ENCODE measurements at places on chromosomes 11 and 22.

DNA sequence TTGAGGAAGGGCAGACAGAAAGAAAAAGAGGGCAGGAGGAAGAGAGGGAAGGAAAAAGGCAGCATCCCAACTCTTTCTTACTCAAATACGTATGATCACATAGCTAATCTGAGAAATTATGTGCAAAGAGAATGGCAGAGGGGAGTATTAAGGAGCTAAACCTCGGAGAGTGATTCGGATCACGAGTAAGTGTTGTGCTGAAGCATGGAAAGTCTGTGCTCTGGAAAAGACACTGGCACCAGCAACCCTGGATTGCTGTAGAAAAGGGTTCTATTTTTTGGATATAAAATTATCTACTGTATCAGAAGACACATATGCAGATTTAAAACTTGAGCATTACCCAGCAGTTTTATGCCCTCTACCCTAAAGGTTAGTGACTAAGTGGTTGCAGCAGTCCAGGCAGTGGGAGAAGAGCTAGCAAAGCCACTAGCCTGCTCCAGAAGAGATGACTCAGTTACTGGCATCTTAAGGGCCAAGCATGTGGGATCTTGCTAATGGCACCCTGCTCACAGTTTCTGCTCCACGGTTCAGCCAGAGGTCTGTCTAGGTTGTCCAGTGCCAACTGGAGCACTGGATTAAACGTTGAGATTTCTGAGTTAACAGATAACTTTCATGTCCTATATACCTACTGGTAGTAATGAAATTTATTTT is 151.7 kb downstream of the SWAP70 start:
- no peak for DNase-seq

GRCh38 chr11:122103321-122103720 is 12.7 kb downstream of the BLID start:
- DNase-seq, result no peak

GRCh38 chr11:29486301-29486700 is 530.5 kb downstream of the KCNA4 start:
- DNase-seq, result no peak

- no peak for DNase-seq
Measured at GRCh38 chr11:8785998-8786397, 103.4 kb downstream of the RPL27A start.

DNA sequence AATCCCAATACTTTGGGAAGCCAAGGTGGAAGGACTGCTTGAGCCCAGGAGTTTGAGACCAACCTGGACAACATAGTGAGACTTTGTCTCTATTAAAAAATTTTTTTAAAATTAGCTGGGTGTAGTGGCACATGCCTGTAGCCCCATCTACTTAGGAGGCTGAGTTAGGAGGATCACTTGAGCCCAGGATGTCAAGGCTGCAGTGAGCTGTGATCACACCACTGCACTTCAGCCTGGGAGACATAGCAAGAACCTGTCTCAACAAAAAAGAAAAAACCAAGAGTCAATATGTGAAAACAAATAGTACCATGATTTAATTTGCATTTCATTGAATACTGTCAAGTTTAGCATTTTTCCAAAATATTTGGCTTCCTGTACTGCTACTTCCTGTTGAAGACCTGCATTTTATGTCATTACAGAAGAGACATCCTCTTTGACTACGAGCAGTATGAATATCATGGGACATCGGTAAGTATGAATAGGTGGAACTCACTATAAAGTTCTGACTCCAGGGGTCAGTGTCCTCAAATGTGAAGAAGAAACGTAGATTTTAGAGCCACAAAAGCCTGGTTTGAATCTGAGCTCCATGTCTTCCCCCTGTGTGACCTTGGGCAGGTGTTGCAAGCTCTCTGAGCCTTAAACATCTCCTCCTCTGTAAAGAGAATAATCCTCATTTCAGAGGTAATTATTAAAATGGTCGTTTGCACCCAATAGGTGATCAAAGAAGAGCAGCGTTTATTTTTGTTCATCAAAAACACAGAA is 16.0 kb downstream of the CDC45 start:
- peak; percentile 42 for DNase-seq

DNA sequence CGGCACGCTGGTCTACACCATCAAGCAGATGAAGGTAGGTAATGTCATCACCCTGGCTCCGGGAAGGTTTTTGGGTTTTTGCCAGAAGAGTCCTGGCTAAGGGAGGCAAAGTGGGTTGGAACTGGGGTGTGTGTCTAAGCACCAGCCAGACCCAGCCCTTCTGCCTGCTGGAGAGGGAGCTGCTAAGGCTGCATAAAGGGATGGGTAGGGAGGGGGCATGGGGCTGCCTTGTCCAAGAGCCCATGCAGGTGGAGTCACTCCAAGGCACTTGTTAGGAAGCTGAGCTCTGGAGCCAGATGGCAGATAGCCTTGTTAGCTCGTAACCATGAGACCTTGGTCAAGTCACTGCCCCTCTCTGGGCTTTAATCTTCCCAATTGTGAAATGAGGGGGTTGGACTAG is 48.0 kb downstream of the TIMP3 start:
- DNase-seq, result no peak

- DNase-seq, result no peak
Measured at GRCh38 chr11:2529636-2530035, 84.8 kb downstream of the KCNQ1 start.

All from CD4-positive, alpha-beta T cell treated with Interleukin-21 for 1 hour (primary cell).